ENCODE measurements at places on chromosomes 3 and 15.

DNA sequence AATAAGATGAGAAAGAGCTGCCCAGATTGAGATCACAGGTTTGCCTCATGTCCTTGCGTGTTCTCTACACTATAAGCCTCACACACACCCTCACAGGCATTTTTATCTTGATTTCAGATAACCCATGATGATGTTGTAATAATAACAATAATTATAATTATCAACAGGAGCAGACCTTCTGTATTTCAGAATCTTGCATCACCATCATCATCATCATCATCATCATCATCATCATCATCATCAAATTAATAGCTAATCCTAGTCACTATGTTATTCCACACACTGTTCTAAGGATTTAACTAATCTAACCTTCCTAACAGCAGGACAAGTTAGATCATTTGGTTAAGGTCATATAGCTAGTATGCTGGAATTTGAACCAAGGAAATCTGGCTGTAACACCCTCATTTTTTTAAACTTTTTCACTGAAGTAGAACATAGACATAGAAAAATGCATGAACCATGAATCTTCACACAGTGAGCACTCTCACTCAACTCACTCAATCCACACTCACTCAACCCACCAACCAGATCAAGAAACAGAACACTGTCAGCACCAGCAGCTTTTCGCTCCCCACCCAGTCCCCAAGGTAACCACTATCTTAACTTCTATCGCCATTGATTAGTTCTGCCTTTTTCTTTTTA is 1.8 kb upstream of the SH2D7 start:
- no peak for DNase-seq

- DNase-seq, result no peak
These were observed 12.5 kb downstream of the PML start for GRCh38 chr15:74006774-74007639.

DNA sequence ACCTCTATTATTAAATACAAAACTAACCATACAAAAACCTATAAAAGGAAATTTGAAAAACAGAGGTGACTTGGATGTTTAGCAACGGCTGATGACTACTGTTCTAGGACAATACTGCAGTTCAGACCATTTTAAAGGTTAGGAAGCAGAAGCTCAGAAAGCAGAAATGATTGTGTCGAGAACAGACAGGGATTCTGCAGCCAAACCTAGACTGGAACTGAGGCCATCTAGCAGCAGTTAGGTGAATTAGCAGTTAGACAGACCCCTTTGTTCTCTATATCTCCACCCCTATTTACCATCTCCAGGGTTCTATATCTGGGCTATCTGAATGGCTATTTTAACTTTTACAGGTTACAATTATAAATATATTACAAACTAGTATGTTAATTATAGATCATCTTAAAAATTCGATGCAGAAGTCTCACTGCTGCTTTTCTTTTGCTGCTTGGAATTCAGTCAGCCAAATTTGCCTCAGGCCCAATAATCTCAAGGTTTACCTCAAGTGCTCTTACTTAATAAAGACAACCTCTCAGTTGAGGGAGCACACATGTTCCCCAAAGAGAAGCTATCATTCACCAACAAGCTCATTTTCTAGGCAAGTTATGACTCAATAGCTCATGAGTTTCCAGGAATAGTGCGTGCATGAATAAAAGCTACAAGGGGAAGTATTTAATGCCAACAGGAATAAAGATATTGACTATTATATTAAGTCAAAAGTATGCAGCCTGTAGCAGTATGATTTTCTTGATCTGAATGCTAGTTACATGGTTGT is 9.3 kb upstream of the IL1RAP start:
- DNase-seq, result no peak

GRCh38 chr3:108099679-108100428 is 9.0 kb upstream of the CD47 start:
- DNase-seq, result no peak

DNA sequence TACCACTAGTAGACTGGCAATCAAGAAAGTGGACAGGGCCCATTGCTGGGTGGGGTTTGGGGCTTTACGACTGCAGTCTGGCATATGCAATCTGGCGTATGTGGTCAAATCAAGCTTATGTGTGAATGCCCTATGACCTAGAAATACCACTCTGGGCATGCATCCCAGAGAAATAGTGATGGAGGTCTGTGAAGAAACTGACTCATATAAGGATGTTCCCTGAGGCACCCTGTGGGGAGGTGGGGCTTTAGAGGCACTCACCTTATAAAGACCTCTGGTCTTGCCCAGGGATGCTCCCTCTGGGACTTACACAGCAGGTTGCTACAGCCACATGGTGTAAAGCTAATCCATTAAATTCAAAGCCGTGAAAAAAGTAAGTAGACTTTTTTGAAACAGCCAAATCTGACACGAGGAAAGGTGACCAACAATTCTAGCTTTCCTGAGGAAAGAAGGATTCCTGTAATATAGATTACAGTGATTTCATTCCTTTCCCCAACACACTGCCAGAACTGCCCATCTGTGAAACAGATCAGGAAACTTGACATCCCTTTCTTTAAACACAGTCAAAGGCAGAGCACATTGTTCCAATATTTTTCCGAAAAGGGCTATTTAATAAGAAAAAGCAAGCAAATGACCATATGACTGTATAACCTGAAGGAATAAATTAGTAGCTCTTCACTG is 13.6 kb downstream of the RARRES1 start:
- no peak for DNase-seq

DNA sequence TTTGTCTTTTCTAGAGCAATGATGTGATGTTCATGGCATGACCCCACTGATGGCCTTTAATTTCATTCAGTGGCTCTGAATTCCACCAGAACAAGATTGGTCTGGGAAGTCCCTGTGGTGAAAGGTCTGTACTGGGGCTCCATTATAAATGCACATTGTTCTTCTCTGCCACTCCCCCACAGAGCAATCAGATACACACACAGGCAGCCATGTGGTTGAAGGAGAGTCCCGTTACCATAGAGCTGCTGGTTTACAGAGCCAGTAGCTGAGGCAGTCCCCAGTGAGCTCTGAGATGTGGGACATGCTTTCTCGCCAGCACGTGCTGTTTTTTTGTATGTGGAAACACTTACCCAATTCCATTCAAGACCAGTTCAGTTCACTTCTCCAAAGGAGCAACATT is 172.7 kb upstream of the TRIM42 start:
- DNase-seq, result no peak

GRCh38 chr3:31696009-31696297 is 163.2 kb downstream of the STT3B start:
- DNase-seq, result no peak

DNA sequence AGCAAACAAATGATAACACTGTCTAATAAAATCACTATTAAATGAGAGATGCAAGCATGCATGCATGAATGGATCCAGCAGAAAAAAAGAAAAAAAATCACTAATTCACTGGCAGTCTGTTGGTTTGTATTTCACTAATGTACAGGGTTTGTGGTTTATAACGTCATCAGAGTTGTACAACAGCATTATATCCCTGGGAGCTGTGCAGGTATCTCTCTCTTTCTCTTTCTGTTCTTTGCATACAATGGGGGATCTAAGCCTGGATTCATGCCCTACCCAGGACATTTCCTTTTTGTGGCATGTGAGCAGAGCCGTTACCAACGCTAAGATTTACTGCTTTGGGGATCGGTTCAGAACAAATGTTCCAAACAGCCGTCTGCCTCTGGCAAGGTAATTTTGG is 229.5 kb downstream of the SOX2 start:
- DNase-seq, result no peak

- DNase-seq, result no peak
These were observed 30.4 kb upstream of the LIMD1 start for GRCh38 chr3:45564172-45564571.

- DNase-seq, result no peak
These were observed 552 bp upstream of the XYLB start for GRCh38 chr3:38345879-38346586.

DNA sequence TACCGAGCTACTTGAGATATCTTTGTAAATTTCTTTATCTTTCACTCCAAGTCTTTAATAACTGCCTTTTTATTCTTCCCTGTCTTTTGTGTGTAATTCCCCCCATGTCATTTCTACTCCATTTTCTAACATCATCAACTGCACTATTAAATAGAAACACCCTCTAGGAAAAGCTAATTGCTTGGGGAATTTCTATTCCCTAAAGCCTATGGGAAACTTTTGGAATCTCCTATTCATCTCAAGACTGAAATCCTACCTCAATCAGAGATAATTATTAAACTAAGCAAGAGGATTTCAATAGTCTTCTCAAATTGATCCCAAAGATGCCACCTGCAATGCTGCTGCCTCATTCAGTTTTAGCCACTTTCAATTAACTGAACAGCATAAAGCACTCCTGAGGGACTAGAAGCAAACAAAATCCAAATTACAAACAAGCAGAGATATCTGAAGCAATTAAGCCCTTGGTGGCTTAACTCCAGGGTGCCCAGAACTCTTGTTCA is 598.7 kb downstream of the IGSF11 start:
- DNase-seq, result no peak

DNA sequence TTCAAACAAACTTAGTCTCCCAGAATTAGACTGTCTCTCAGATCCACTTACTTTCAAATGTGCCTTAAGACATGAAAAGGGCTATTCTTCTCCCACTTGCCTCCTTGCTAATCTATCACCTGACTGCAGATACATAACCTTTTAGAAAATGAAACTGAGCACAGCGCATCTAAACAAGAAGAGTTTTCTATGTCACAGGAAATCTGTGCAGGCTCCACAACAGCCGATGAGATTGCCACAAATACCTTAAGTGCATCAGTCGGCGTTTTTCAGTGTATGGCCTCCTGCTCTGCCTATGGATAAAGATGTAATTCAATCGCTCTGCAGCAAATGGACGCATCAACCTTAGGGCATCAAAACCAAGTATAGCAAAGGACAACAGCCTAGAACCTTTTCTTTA is 544.2 kb downstream of the FOXP1 start:
- DNase-seq, result no peak

GRCh38 chr3:146974001-146974400 is 368.9 kb upstream of the PLSCR5 start:
- no peak for DNase-seq

DNA sequence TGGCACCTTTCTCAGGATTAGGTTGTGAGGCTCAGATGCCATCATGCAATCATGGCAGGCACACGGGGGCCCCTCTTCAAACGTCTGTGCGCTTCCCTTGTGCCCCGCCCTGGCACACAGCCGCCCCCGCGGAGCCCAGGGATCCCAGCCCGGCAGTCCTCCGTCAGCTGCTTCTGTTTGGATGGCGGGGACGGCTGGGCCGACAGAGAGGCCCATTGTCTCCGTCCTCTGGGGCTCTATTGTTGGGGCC is 849 bp upstream of the HDAC11 start:
- DNase-seq, result peak; percentile 8

DNA sequence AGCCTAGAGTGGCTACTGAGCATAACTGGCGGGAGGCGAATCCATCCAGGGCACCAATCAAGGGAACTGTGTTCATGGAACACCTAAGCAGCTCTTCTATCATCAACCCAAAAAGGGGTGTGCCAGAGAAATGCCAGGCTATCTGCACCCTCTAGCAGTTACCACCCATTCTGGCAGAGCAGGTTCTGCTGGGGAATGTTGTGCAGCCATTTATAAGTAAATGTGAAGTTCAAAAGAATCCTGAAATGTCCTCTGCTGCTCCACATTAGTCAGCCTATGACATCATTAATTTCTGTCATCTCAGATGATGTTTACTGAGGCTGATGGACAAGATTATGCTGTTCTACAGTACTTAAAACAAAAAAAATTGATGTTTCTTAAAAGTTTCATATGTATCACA is 7.7 kb downstream of the SKIC8 start:
- DNase-seq, result no peak

DNA sequence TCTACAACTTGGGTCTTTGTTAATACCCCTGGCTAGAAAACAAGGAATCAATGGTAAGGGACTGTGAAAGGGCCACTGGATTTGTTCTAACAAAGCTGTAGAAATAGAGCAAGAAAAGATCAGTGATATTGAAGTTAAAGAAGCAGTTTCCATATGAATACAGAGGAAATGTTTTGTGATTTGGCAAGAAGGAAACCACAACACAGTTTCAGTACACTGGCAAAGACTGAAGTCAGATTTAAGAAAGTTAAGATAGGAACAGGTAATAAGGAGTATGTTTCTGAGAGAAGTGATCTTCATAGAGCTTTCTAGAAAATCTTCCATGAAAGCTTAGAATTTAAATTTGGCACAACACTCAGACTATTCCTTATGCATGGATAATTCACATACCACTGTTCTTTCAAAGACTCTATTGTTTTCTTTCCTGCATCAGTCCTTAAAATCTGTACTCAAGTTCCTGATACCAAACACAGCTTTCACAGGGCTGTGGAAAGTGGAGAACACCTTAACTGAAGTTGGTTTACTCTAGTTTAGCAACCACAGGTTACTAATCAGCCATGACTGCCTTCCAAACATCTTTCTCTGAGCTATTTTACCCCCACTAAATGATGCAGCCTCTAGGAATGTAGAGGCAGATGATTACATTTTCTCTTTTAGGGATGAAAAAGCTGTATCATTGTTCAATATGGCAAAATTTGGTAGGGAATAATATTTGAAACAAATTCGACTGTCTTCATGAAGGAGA is 32.4 kb upstream of the ALCAM start:
- DNase-seq, result no peak

GRCh38 chr3:172317984-172318383 is 130.3 kb downstream of the GHSR start:
- no peak for DNase-seq

- DNase-seq, result no peak
These were observed 327.9 kb upstream of the TRIM42 start for GRCh38 chr3:140349938-140350337.

DNA sequence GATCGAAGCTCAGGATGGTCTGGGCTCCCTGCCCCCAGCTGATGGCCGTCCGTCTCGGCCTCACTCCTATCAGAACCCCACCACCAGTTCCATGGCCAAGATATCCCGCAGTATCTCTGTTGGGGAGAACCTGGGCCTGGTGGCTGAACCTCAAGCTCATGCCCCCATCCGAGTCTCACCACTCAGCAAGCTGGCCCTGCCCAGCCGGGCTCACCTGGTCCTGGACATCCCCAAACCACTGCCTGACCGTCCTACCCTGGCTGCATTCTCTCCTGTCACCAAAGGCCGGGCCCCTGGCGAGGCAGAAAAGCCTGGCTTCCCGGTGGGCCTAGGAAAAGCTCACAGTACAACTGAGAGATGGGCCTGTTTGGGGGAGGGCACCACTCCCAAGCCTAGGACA is 4.4 kb upstream of the JMJD7 start:
- DNase-seq, result no peak

DNA sequence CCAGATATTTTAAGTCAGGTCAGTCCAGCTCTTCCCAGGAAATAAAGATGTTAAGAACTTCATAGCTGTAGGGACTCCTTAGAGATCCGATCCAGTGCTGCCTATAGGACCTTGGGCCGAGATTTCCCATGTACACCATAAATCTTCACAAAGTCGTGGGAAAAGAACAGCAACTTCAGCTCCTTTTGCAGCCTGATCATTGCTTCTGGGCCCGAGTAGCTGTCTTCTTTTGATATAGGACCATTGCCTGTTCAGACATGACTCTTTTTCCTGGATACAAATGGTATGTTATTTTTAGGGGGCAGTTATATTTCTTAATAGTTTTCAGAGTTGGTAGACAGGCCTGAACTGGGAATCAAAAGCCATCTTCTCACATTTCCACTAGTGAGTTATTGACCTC is 20.5 kb downstream of the IL1RAP start:
- no peak for DNase-seq

All from stimulated activated CD4-positive, alpha-beta T cell treated with anti-CD3 and anti-CD28 coated beads, Interleukin-12 subunit alpha, Interleukin-12 subunit beta, amount 100 ng/mL, for 48 hours (primary cell).